ENCODE measurements at places on chromosomes 2 and 18.

DNA sequence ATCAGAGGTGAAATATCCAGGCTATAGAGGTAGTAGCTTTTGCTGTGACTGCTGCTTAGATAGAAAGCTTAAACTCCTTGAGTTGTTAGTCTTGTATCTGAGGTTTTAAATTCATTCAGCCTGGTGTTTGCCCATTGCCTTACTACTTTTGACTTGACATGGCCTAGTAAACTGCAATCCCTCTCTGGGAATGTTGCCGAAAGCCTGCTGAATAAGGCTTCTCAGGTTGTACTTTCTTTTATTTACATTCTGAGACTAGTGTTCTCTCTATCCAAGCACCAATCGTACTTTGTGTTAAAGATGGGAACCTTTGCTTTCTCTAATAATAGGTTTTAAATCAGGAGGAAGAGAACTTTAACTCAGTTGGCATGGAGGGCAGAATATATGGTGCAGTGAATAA is 357.6 kb upstream of the CWC22 start:
- no peak for DNase-seq

- no peak for DNase-seq
These were observed 105.1 kb upstream of the MSH2 start for GRCh38 chr2:47297767-47298425.

DNA sequence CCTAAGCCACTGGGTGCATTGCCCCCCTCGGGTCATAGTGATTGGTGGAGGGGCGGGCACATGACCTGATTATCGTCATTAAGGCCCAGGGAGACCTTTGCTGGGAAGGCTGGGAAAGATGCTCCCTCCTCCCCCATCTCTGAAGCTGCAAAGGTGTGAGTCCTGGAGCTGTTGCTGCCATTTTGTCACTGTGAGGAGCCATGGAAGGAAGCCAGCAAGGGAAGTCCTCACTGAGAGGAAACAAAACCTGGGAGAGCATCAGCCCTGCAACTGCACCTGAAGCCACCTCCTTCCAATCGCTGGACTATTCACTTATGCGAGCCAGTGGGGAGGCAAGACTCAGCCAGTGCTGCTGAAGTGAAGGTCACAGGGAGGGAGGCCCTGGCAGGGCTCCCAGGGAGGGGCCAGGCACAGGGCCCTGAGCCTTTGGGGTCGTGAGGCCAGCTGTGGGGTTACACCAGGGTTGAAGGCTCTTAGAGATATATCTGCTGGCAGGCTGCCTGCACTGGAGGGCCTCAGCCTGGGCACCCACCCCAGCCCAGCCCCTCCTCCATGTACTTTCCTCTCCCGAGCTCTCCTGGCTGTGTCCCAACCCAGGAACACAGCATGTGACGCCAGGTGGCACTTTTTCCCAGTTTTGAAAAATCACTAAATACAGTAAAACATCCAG is 10.7 kb upstream of the FAHD2A start:
- DNase-seq, result no peak

- DNase-seq, result no peak
These were observed 133.0 kb upstream of the CELF4 start for GRCh38 chr18:37698508-37699040.

GRCh38 chr2:113847144-113847543 is 42.7 kb upstream of the ACTR3 start:
- no peak for DNase-seq

DNA sequence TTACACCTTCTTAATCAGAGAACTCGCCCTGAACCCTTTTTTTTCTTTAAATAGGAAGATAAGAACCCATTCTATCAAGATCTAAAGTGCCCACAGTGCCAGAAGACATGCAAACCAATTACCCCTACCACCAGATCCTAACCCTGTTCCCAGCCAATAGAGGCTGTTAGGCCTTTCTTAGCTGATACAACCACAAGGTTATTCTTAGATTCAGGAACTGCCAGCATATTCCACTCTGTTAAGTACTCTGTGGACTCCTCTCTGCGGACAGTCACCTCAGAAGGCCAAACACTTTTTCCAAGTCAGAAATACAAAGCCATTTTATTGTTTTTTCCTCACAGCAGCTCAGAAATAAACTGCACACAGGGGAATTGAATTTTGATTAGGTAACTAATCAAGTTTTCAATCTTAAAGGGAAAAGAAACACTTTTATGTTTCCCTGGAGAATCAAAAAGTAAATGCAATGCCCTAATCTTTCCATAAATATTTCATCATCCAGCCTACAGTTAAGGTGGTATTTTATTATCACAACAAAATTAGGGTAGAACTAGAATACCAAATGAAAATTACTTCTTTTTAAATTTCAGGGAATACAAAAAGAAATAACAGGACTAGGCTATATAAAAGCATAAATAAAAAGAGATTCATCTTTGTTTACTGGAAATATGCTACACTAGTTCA is 111.4 kb downstream of the NBAS start:
- no peak for DNase-seq

DNA sequence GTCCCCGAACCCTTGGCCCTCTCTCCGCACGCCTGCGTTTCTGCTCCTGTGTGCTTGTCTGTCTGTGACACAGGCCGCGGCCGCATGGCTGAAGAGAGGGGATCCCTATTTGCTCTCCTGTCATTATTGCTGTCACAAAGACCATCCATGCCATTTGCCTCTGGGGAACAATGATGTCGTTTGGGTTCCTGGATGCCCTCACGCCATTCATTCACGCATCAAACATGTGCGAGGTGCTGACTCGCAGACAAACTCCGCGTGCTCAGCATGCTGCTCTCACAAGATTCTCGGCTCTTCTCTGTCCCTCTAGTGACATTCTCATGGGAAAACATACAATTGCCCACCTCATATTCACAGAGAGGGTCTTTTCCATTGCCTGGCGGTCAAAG is 67.8 kb downstream of the ASB1 start:
- no peak for DNase-seq

DNA sequence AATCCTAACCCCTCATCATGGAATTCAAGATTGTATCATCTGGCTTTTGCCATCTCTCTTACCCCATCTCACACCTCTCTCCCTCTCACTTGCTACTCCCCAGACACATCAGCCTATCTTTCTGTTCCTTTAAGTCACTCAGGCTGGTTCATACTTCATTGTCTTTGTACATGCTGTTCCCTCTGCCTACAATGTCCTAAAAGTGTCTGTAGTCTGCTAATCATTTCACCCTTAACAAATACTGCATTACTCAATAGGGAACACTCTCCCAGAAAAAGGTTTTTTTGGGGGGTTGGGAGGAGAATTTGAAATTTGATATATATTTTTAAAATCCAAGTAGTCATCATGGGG is 146.2 kb upstream of the KLF7 start:
- DNase-seq, result no peak

DNA sequence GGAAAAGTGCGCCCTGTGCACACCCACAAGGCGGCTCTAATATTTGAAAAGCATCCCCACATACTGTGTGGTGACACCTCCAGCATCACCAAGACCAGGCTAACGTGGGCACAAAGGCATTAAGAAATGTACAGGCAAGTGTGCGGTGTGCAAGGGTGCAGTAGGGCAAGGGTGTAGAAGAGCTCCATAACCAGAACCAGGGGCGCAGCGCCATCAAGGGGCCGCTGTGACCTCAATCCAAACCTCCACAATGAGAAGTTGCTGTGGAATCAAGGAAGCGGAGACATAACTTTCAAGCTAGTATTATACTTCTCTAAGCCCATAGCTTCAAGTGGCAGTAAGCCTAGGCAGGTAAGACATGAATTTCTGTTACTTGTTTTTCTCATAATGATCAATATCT is 13.0 kb downstream of the L3MBTL4 start:
- no peak for DNase-seq

- DNase-seq, result no peak
These were observed 36.6 kb downstream of the LYPD6B start for GRCh38 chr2:149075105-149075504.

- no peak for DNase-seq
These were observed 8.9 kb upstream of the SPDYA start for GRCh38 chr2:28801726-28802125.

DNA sequence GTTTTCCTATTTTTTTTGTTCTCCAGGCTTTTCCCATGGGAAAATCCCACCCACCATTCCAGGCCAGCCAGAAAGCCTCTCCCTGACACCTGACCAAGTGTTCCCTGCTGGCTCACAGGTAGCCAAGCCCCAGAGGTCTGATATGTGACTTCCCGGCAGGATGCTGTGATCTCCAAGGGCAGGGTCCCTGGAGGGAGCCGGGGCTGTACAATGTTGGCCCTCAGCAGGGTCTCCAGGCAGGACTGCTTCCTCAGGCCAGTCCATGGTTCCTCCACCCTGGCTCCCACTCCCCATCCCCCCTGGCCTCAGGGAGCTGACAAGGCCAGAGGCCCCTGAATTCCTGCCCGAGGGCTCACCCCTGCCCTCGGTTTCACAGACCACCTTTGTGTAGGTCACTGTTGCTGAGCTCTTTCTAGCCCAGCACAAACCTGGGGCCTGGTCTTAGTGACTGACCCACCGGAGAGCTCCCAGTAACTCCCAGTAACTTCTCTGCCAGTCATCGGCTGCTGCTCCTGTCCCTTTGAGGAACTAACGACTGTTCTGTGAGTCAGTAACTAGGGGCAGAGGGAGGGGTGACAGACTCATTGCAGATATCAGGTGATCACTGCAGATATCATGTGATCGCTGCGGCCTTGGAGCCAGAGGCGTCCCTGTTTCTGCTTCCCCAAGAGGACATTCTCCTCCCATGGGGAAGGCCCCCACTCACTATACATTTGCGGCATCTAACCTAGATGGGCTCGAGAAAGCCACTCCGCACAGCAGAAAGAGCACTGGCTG is 38.7 kb downstream of the SDC1 start:
- no peak for DNase-seq

DNA sequence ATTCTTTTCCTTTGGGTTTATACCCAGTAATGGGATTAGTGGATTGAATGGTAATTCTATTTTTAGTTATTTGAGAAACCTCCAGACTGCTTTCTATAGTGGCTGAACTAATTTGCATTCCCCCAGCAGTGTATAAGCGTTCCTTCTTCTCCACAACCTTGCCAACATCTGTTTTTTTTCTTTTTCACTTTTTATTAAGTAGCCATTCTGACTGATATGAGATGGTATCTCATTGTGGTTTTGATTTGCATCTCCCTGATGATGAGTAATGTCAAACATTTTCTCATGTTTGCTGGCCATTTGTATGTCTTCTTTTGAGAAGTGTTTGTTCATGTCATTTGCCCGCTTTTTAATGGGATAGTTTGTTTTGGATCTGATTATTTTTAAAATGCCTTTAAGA is 64.1 kb upstream of the MEIS1 start:
- no peak for DNase-seq

- no peak for DNase-seq
These were observed 473.3 kb downstream of the FBXO15 start for GRCh38 chr18:73674125-73674865.

DNA sequence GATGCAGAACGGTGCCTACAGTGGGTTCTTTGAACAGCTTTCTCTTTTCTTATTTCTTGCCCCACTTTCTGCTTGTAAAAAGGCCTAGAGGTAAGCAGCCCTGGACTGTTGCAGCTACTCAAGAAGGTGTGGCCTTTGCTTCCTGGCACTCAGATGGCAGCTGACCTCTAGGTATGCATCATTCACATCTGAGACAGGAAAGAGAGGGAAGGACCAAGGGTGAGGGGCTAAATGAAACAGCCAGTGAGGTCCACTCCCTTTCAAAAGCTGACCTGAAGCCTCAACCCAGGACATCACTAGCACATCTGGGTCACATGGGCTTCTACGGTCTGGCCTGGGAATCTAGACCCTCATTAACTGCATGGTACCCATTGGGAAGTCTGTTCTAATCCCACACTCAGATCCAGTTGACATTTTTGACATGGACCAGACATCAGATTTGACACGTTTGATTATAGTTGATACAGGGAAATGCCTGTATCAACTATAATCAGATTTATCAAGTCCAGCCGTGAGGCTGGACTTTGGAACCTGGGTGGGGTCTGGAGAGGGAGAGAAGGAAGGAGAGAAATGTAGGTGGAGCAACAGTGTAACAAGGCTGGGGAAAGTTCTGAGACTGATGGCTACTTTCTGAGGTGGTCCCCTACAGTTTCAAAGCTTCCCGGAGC is 60.2 kb downstream of the E2F6 start:
- DNase-seq, result no peak

GRCh38 chr2:2520401-2520811 is 189.3 kb upstream of the MYT1L start:
- no peak for DNase-seq

- DNase-seq, result no peak
These were observed 205.7 kb downstream of the ASB1 start for GRCh38 chr2:238632181-238633060.

- DNase-seq, result no peak
These were observed 57.8 kb upstream of the FAM237A start for GRCh38 chr2:206584323-206585116.

DNA sequence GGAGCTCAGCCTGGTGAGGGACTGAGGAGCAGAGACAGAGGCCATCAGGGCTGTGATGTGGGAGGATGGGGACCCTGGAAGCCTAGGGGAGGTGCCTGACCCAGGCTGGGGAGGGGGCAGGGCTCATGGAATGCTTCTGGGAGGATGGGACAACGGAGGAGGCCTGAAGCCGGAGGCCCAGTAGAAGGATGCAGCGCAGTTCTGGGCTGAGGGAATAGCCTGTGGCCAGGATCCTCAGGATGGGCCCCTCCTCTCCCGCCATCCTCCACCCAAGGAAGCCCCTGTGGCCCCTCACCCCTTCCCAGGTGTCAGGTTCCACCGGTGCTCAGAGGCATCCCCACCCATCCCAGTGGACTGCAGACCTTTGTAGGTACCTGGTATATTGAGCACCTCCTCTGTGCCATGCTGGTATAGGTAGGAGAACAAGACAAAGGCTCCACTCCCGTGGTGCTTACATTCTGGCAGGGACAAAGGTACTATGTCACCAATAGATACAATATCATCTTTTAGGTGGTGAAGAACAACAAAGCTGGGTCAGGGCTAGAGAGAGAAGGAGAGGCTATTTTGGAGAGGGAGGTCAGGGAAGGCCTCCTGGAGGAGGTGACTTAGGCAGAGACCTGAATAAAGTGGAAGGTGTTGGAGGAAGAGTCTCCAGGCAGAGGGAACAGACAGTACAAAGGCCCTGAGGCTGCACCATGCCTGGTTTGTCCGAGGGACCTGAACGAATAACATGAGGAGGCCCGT is 2.7 kb downstream of the ZAP70 start:
- DNase-seq, result no peak
